ENCODE measurements at places on chromosomes 2 and 18.

- DNase-seq, result no peak
Observed at GRCh38 chr18:35117951-35118411, 76.8 kb downstream of the MAPRE2 start.

GRCh38 chr2:198518935-198519334 lies 714.5 kb downstream of the PLCL1 start:
- DNase-seq, result no peak

DNA sequence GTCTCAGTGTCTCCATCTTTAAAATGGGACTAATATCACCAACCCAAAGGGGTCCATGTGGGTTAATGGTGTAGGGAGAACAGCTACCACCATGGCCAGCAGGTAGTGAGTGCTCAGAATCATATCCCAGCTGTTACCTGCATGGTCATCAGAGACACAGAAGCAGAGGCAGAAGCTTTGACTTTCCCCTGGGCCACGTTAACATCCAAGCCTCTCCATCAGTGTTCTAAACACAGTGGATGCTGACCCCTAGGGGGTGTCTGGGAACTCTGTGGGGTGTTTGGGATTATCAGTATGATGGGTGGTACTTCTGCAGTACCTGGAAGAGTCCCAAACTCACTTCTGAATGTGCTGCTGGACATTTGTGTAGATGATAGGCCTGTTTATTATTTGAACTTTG lies 93.6 kb downstream of the GYPC start:
- no peak for DNase-seq

DNA sequence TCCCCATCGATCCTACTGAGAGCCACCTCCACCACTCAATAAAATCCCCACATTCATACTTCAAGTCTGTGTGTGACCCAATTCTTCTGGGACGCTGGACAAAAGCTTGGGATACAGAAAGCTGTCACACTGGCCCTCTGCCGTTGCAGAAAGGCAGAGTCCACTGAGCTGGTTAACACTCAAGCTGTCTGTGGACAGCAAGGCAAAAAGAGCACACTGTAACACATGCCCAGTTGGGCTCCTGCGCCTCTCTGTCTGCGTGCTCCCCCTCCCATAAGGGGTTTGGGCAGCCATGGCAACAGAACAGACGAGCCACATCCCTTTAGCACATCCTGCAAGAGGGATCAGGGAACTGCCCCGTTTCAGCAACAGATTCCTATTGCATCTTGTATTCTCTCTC lies 106.9 kb upstream of the RGPD4 start:
- DNase-seq, result no peak
